ENCODE measurements at places on chromosomes 2 and 18.

DNA sequence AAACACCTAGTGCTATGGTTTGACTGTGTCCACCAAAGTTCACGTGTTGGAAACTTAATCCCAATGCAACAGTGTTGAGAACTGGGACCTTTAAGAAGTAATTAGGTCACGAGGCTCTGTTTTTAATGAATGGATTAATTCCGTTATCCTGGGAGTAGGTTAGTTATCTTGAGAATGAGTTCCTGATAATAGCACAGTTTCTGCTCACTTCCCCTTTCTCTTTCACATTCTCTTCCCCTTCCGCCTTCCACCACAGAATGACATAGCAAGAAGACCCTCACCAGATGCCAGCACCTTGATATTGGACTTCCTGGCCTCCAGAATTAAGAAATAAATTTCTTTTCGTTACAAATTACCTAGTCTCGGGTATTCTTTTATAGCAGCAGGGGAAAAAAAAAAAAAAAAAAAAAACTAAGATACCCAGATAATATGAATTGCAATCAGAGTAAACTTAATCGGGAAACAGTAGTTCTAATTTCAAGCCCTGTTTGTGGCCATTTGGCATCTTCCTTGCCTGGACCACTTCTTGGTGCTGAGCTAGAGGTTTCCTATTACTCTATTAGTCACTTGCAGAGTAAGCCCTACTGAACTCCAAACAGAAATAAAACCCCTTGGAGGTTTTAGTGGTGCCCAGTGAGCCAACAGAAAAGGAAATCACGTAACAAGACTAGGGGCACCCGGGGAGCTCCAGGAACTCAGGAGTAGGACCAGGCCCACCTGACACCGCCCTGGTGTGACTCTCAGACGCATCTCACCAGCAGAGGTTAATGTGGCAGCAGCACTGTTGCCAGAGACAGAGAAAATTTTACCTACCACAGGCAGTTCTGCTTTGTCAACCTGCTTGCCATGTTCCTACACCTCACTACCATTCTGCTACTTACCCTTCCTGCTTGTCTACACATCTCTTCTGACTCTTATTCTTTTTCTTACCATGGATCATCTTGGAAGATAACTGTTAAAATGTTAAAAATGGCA, 147.6 kb upstream of the CAB39 start:
- DNase-seq: peak; percentile 22

GRCh38 chr18:48408727-48409590, at the start of gene ZBTB7C:
Gene ZBTB7C (minus strand): TSS chr18:48409383.
- DNase-seq: no peak

DNA sequence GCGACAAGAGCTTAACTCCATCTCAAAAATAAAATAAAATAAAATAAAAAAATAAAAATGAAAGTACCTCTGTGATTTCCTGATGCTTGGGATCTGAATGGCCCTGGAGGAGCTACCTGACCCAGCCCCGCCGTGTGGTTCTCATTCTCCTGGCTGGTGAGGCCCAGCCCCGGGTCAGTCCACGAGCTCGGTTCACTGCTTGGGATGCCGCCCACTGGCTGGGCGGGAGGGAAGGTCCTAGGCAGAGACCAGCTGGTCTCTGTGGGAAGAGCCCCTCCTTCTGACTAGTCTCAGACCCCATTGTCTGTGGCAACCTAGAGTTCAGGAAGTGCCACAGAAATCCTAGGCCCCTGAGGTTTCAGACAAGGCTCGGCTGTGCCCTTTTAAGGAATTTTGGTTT, 55.1 kb upstream of the DLGAP1 start:
- no peak for DNase-seq

GRCh38 chr2:133426791-133427190, 141.5 kb downstream of the NCKAP5 start:
- no peak for DNase-seq

DNA sequence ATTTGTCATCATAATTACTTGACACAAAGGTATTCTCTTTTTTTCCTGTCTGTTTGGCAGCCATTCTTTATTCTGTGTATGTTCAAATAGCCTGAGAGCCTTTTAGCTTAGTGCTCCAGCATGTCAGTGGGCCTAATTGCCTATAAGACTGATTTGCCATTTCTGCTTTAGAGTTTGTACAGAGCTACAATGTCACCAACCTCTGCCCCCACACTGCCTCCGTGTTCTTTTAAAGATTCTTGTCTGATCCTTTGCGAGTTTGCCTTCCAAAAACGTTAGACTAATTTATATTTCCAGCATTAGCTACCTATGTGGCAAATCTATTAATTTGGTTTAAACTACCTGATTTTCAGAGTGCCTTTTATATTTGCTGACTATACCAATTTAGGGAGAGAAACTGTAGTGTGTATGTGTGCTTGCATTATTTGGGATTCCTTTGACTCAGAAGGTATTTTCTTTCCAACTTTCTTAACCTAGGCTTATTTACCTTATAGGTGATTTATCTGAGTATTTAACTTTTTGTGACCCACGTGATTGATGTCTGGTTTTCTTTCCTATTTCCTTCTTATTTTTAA, 70.8 kb downstream of the FAM117B start:
- no peak for DNase-seq

- DNase-seq: no peak
Observed at GRCh38 chr2:6072276-6072675, 380.1 kb downstream of the SOX11 start.

GRCh38 chr2:217972490-217972889, 30.3 kb downstream of the TNS1 start:
- DNase-seq: no peak

DNA sequence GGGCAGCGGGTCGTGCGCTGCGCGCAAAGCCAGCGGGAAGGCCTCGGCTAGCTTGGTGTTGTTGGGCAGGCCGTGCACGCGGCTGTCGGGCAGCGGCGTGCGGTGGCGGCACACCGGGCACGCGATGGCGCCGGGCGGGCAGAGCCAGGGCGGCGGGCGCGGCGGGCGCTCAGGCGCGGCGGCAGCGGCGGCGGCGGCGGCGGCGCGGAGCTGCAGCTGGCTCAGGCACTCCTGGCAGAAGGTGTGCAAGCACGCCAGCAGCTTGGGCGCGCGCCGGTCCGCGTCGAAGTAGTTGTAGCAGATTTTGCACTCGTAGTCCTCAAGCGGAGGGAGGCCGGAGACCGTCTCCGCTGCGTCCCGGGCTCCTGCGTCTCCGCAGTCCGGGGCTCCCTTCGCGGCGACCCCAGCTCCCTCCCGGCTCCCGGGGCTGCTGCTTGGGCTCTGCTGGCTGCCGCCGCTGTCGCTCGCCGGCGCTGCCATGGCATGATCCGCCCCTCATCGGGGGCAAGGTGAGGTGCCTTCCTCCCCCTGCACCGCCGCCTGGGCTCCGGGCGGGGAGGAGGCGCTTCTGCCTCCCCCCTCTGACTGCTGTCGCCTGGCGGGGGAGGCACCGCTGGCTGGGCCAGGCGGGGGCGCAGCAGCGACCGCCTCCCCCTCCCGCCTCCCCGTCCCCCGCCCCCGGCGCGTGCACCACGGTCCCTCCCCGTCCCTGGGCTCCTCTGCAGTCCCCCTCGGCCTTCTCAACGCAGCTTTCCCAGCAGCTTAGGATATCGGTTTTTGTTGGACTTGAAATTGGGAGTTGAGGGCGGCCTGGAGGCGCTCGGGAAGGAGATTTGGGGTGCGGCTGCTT, 21.0 kb upstream of the PAX3 start:
- no peak for DNase-seq

GRCh38 chr2:221343524-221343923, 228.6 kb downstream of the EPHA4 start:
- DNase-seq: no peak

DNA sequence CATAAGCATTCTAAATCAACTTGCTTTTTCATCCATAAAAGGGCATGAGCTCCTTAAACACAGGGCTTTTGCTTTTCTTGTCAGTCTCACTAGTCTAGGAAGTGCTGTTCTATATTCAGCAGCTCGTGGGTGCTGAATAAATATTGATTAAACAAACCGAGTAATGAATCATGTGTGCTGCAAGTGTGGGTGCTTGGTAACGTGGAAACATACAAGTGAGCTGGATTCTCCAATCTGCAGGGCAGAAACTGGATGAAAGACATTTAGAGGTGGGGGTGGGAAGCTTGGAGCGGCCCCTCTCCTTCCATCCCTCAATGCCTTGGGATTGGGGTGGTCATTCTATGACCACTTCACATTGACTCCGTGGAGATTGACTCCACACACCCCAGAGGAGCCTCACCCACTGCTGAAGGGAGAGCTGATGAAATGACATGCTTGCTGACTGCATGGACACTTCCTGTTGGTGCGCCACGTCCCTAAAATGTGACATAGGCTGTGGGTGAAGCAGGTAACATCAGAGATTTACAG, 114.6 kb downstream of the DOCK10 start:
- no peak for DNase-seq

- peak; percentile 13 for DNase-seq
Observed at GRCh38 chr2:31729442-31730092, 148.8 kb upstream of the SRD5A2 start.

DNA sequence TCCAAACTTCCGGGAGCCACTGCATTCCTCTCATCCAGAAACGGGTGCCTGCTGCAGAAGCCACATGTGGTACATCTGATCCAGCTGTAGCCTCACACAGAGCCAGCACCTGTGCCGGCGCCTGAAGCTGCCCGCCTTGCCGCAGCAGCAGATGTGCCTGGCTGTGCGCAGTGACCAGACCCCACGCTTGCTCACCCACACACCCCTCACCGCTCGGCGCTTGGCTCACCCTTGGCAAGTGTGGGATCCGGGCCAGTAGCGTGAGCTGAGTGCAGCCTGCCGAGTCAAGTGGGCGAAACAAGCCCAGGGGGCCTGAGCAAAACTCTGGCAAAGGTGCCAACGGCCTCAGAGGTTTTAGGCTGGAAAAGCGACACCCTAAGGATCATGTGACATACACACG, 220.1 kb upstream of the TMEFF2 start:
- DNase-seq: no peak

DNA sequence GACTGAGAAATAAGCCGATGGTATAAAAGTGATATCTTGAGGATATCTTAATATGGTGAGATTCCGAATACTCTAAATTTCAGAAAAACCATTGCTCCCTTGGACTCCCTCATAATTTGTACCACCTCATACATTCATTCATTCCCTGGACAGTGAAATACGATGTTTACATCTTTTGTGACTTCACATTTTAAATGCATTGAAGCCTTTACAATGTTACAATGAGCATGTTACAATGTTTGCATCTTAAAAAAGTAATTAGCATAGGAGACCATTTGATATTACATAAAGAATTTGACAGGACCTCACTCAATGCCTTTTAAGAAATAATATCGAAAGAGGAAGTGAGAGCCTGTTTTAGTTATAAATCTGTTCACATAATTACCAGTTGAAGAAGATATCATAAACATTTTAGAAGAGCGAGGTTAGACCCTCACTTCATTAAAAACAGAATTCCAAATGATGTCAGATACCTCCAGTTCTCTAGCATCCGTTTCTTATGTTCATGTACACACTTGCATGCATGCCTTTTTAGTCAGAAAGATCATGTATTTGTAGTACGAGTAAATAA, 372.0 kb downstream of the ARHGAP15 start:
- DNase-seq: no peak

DNA sequence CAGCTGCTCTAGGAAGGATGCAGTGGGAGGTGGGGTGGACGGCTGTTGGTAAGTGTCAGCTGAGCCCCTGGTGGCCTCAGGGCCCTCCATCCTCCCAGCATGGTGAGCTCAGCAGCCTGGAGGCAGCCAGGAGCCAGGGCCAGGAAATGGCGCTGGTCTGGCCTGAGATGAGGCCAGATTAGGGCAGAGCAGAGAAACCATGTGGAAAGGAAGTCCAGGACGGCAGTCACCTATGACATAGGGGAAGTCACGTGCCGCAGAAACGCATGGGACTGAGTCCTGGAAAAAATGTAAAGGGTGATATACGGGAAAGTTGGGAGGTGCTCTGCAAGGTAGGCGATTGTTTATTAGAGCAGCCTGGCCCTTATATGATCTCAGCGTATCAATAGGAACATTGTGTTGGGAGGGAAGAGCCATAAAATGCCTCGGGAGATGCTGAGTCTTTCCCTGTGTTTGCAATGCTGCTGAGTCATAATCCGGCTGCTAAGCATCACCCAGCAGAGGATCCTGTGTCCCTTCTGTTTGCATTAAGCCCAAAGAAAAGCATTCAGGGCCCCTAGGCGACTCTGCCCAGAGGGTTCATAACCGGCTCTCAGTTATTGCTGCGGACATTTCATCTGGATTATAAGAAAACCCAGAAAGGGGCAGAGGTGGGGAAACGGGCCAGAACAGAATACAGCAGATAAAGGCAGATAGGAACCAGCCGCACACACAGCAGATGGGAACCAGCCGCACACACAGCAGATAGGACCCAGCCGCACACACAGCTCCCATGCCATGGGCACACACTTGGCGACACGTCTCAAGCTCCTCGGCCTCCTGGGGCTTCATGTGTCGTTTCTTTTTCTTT, 30.3 kb upstream of the B3GNT7 start:
- DNase-seq: peak; percentile 59

DNA sequence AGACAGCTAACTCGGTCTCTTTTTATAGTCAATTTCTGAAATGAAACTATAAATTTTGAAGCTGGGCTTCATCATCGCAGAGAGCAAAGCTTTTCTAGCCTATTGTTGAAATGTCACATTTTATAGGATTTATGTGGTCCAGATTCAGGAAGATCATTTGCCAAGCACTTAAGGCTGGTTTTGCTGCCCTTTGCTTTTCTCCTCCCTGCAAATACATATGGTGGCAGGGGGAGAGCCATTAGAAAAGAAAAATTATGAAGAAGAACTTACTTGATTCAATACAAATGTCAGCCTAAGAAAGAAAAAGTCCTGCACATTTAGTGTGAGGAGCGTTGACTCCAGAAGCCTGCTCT, 206.9 kb upstream of the NRP2 start:
- DNase-seq: no peak

DNA sequence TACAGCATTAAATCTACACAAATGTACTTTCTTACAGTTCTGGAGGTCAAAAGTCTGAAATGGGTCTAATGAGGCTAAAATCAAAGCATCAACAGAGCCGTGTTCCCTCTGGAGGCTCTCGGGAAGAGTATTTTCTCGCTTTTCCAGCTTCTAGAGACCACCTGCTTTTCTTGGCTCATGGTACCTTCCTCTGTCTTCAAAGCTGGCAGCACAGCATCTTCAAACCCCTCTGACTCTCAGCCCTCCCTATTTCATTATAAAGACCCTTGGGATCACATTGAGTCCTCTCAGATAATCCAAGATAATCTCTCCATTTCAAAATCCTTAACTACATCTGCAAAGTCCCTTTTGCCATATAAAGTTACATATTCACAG, 117.8 kb upstream of the NCK2 start:
- DNase-seq: no peak

GRCh38 chr2:211457325-211457724, 900.9 kb downstream of the CPS1 start:
- no peak for DNase-seq

- no peak for DNase-seq
Observed at GRCh38 chr2:80527119-80527518, 222.6 kb upstream of the LRRTM1 start.
